ENCODE measurements at places on chromosomes 7 and 10.

- DNase-seq, result no peak
Observed at GRCh38 chr7:50281680-50282445, 22.7 kb upstream of the IKZF1 start.

DNA sequence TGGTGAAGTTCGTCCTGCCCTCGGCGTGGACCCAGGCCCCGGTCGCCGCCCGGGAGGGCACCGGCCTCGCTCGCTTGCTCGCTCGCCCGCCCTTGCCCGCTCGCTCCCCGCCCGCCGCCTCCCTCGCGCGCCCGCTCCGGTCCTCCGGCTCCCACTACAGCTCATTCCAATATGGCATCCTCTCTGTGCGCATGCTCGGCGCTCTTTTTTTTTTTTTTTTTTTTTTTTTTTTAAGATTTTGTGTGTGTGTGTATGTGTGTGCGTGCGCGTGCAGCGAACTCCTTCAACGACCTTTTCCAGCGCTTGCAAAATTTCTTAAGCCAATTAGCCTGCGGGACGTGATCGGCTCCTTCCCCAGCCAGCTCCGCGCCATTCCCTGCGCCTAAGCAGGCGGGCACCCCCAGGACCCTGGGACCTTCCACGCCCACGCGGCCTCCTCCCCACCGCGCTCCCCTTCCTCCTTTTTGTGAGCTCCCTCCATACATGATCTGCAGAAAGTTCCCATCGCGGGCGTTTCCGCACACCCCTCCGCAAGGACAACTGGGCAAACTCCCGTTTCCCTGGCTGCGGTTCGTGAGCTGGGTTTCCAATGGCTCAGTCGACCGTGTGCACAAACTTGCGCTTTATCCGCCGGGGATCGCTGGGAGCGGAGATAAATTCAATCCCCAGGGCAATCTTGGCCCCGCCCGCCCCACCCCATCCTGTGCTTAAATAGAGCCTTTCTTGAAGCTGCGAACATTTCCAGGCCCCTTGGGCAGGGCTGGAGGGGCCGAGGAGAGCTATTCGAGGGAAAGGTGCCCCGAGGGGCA is at the start of gene SFMBT2:
SFMBT2 (minus strand) TSS at position 173 of the 809 bp plus-strand sequence. CDS start 29,136 bp downstream, outside the sequence.
- DNase-seq, result no peak

- DNase-seq, result no peak
Observed at GRCh38 chr7:36348256-36348655, 41.4 kb upstream of the ANLN start.

DNA sequence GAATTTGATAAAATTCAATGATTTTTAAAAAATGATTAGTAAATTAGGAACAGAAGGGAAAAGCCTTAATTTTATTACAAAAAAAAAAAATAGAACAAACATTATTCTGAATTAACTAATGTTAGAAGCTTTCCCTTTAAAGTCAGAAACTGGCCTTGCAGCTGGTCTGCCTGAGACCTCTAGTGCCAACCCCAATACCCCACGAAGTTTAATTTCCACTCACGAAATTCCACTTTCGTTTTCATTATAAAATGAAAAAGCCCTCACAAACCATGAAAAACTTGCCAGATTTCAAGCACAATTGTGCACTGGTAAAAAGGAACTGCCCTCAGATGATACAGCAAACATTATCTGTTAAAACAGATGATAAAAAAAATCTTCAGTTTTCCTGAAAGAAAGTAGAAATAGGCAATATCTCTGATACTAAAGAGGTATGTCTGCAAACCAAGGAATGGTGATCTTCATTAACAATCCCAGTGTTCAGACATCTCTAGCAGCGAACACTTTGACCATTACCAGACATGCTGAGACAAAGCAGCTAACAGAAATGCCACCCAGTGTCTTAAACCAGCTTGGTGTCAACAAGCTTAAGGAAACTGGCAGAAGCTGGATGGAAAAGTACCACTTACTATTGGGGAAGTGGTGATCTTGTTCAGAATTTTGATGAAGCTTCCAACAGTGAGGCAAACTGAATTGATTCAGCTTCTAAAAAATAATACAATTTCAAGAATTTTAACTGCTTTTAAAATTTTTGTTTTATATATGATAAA is 80.2 kb downstream of the PALS2 start:
- no peak for DNase-seq

DNA sequence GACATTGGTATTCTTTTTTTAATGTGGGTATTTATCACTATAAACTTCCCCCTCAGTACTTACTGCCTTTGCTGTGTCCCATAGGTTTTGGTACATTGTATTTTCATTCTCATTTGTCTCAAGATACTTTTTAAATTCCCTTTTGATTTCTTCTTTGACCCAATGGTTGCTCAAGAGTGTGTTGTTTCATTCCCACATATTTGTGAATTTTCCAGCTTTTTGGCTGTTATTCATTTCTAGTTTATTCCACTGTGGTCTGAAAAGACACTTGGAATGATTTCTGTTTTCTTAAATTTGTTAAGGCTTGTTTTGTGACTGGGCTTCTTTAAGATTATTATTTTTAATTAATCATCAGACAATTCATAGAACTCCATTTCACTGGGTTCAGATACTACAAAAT is 105.0 kb downstream of the EPC1 start:
- DNase-seq, result no peak

DNA sequence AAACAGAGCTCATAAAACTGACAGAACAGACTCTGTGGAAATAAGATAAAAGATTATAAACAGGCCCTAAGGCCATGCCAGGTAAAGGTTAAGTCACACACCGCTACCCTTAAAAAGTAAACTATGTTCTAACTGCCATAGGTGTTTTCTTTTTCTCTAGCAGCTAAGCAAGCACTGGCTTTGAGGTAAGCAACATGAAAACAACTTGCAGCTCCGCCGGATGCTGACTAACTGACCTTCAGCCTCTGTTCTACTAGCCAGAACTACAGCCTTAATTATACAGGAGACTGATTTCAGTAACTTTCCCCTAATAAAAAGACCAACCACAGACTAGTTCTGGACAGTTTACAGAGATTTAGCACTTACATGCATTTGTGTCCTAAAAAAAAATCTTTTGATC is 708.3 kb downstream of the CCSER2 start:
- no peak for DNase-seq

GRCh38 chr7:70634610-70635068 is 497.3 kb upstream of the GALNT17 start:
- no peak for DNase-seq

GRCh38 chr10:23331567-23332301 is 12.9 kb downstream of the C10orf67 start:
- DNase-seq, result no peak

DNA sequence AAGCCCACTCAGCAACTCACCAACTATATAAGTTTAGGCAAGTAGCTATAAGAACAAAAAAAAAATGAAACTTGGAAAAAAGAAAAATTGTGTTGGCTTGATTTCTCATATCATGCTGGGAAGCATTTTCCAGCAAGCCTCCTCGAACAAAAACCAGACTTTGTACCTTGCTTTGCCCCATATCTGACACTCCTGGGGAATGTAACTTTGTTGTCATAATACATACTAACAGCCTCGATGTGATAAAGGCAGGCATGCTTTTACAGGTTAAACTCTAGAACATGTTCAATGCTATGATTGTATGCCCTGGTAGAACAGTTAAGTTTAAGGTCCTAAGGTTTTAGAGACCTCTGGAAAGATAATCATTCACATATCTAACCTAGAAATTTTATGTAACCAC is 11.6 kb downstream of the CFAP43 start:
- no peak for DNase-seq

- DNase-seq, result no peak
Observed at GRCh38 chr10:31698181-31698830, 230.3 kb downstream of the ARHGAP12 start.

GRCh38 chr10:121245754-121246153 is 352.5 kb downstream of the FGFR2 start:
- DNase-seq, result no peak

DNA sequence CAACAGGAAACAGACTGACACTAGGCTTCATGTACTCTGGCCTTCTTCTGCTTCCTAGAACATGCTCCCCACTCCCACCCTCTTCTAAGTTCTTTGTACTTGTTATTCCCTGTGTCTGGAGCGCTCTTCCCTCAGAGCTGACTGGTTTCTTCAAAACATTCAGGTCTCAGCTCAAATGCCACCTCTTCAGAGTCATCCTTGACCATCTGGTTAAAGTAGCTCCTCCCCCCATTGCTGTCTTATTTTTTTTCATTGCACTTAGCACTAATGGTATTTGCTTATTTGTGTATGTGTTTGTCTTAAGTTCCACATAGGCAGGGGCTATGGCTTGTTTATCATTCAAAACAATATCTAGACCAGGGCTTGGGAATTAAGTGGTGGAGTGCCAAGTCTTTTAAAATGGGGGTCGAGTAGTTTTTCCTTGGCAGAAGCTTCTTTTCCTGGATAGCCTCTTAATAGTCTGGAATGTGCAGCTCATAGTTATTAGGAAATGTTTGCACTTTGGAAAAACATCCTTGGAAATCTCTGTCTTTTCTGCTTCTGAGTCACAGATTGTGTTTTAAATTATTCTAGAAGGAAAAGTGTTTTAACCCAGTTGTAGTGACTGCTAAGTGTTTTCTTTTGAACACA is 60.0 kb downstream of the RALA start:
- DNase-seq, result no peak

DNA sequence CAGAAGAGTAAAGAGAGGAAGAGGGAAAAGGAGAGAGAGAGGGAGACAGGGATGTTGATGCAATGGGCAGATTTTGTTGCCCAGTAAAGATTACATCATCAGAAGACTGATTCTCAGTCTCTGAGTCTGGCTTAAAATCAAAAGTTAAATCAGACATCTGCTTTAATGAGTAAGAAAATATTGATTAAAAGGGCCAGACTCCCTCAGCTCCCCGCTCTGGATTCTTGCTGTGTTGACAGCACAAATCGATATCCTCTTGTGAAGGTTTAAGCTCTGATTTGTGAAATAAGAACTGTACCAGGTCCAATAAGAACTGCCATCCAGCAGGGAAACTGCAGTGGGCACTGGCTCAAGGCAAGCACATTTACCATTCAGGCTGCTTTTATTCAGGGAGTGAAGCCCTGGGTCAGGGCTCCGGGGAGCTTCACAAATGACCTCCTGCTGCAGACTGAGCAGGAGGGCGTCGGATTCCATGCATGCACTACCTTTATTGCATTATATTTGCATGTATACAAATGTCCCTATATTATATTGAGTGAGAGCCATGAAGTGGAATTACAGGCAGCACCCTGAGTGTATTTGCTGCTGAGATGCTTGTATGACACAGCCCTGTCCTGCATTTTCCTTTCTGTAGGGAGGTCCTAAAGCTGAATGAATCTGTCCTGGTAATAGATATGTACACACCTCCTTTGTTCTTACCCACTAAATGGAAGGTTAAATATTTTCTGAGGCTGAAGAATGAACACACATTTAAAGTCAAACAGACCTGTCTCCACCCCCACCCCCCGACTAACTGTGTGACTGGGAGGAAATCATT is 401.5 kb downstream of the REEP3 start:
- no peak for DNase-seq

GRCh38 chr10:21176934-21177480 is 279.9 kb upstream of the NEBL start:
- no peak for DNase-seq

GRCh38 chr7:50775836-50776235 is 6.9 kb downstream of the GRB10 start:
- DNase-seq, result no peak

- no peak for DNase-seq
Observed at GRCh38 chr7:57343901-57344622, 105.9 kb upstream of the ZNF716 start.

GRCh38 chr10:84727398-84727797 is 399.0 kb downstream of the CCSER2 start:
- DNase-seq, result no peak

DNA sequence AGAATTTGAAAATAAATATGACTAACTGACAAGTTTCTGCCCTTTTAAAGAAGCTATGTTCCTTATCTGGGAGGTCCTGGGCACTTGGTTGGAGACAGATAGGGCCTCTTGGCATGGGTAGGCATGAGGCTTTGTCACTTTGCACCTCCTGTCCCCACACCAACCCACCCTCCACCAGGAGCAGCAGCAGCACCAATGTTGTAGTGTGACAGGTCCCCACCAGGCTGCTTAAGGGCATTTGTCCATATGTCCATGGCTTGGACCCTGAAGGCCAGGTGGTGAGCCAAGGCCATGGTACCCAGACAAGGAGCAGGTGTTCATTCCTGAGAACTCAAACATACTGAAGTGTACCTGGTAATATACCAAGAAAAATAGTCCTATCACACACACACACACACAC is 629.1 kb downstream of the ACTR3B start:
- no peak for DNase-seq

DNA sequence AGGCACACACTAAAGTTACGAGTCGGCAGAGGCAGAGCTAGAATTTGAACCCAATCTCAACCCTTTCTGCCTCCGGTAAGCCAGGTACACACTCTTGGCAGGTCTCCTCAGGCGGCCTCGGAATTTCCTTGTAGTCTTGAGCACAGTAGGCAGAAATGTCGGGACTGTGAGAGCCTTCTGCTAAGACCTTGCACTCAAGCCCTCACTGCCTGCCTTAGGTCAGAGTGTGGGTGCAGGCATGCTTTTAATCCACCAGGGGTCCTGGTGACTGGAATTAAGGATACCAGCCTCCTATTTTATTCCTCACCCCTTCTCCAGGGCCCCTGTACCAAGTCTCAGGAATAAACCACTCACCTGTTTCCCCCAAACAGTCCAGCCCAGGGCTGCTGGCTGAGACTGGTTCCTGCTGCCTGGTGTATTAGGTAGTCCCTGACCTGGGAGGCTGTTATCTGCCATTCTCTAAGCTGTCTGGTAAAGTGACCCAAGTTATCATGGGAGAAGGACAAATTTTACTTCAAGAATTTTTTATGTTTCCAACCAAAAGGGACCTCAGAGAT is 855 bp downstream of the ATP6V1F start:
- no peak for DNase-seq

DNA sequence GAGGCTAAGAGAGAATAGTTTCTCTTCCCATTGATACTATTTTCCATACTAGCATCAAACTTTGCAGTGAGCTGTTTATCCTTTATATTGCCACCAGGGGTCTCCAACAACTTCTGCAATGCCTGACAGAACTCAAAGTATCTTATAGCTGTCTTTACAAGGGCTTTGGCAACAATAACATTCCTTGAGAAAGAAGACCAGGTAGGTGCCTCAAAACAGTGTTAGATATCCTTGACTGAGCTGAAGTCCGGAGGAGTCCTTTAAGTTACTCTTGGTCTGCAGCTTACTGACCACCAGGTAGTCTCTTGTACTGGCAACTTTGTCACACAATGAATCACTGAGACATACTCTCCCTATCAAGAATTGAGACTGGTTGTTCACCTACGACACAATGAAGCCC is 30.0 kb upstream of the TES start:
- no peak for DNase-seq

DNA sequence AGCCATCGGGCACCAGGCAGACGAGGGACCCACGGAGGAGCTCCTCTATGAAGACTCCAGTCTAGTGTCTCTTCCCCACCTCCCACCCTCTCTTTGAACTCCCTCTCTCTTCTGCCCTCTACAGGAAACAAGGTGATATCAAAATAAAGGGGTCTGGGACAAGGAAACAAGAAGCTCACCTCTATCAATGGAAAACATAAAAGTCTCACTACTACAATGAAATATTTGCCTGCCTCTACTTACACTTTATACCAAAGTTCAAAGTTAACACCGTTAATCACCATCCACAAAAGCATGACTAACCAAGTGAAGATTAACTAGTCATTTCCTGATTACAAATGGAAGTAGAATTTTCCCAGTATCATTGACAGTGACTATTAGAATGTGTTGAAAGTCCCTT is 82.2 kb downstream of the PARD3 start:
- DNase-seq, result no peak
